ENCODE measurements at places on chromosomes 5 and 9.

DNA sequence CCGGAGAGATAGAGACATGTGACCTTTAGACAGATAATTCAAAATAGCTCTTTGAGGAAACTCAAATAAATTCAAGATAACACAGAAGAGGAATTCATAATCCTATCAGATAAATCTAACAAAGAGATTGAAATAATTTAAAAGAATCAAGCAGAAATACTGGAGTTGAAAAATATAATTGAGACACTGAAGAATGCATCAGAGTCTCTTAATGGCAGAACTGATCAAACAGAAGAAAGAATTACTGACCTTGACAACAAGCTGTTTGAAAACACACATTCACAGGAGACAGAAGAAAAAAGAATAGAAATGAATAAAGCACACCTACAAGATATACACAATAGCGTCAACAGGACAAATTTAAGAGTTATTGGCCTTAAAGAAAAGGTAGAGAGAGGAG is 40.4 kb upstream of the DEPDC1B start:
- DNase-seq = no peak

- DNase-seq = no peak
Observed at GRCh38 chr9:78316166-78316892, 19.4 kb downstream of the PSAT1 start.

DNA sequence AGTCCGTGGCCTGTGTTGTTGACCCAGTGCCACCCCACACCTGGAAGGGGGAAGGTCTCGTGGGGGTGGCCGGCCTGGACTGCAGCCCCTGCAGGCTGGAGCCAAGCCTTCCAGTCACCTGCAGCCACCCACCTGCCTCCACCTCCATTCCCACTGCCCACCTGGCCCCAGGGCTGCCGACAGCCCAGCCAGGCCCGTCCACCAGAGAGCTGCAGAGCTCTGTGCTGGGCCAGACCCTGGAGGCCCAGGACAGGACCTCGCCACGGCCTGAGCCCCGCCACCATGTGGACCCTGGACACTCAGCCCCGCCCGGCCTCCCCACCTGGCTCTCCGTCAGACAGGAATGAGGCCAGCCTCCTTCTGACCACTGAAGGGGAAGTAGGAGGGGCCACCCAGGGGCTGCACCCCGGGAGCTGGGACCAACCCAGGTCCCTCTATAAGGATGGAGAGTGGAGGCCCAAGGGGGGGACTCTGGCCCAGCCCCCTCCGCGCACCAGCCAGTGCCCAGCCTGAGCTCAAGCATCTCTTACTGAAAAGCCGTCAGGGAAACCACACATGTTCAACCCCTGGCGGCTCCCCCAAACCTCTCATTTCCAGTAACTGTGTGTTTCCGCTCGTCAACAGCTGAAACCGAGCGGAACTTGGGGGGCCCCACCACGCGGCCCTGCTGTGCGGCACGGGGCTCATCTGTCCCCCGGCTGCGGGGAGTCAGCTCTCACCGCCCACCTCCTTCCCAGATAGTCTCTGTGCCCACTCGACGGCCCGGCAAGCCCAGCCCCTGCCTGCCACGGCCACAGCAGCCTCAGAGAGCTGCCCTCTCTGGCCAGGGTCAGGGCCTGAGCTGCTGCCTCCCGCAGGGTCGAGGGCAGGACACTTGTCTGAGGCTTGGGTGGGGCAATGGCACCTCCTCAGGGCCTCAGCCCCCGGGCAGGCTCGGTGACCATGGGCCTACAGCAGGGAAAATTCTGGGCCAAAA is 12.8 kb downstream of the NOTCH1 start:
- DNase-seq = peak; percentile 75

DNA sequence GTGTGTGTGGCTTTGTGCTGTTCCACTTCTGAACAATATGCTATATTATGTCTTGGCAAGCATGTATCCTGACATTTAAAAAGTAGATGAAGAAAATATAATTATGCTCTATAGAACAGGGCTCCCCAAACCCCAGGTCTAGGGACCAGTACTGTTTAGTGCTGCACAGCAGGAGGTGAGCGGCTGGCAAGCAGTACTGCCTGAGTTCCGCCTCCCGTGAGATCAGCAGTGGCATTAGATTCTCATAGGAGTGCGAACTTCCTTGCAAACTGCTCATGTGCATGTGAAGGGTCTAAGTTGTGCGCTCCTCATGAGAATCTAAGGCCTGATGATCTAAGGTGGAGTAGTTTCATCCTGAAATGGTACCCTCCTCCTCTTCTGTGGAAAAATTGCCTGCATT is 979.1 kb upstream of the CTNND2 start:
- DNase-seq = no peak

- DNase-seq = no peak
Observed at GRCh38 chr5:149152317-149152746, 11.0 kb downstream of the ABLIM3 start.

DNA sequence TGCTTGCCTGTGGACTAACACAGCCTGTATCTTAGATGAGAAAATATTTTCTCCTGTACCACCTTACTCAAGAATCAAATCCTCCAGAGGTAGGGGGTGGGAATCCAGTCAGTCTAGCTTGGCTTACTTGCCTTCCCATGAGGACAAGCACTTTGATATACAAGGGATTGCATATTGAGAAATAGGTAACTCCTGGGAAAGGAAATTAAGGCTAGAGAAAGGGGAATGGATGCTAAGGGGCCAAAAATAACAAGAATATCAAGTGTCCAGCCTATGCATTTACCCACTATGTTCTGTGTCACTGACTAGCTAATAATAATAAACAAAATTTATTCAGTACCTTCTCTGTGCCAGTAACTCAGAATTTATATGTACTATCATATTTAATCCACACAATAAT is 21.4 kb upstream of the SNX2 start:
- DNase-seq = no peak

DNA sequence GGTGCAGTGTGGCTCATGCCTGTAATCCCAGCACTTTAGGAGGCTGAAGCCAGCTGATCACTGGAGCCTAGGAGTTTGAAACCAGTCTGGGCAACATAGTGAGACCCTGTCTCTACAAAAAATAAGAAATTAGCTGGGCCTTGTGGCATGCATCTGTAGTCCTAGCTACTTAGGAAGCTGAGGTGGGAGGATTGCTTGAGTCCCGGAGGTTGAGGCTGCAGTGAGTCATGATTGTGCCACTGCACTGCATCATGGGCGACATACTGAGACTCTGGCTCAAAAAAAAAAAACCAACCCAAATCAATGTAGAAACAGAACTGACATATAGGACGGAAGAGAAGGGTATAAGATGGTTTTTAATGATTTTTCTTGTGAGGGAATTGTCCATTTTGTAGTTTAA is 27.7 kb downstream of the G3BP1 start:
- DNase-seq = no peak

GRCh38 chr5:122053181-122054109 is 24.6 kb downstream of the LOX start:
- no peak for DNase-seq

- DNase-seq = no peak
Observed at GRCh38 chr5:143676802-143677201, 135.2 kb upstream of the HMHB1 start.

GRCh38 chr5:99275128-99275527 is 346.3 kb upstream of the CHD1 start:
- DNase-seq = no peak

GRCh38 chr5:90386099-90386710 is 23.4 kb downstream of the CETN3 start:
- DNase-seq = peak; percentile 62

- no peak for DNase-seq
Observed at GRCh38 chr9:2050236-2050635, 35.1 kb downstream of the SMARCA2 start.

GRCh38 chr5:140329739-140330481 is 16.5 kb downstream of the HBEGF start:
- DNase-seq = no peak

- DNase-seq = peak; percentile 39
Observed at GRCh38 chr5:157283434-157283833, 17.5 kb downstream of the CYFIP2 start.

- peak; percentile 64 for DNase-seq
Observed at GRCh38 chr5:112529525-112529924, 110.4 kb upstream of the EPB41L4A start.

GRCh38 chr5:142661957-142662356 is 23.9 kb downstream of the FGF1 start:
- peak; percentile 8 for DNase-seq

GRCh38 chr5:35230038-35230611 is at the start of gene PRLR:
TSS of gene PRLR (minus strand) at chr5:35230487. CDS start at chr5:35089620, 140,867 bp downstream.
- DNase-seq = peak; percentile 4

DNA sequence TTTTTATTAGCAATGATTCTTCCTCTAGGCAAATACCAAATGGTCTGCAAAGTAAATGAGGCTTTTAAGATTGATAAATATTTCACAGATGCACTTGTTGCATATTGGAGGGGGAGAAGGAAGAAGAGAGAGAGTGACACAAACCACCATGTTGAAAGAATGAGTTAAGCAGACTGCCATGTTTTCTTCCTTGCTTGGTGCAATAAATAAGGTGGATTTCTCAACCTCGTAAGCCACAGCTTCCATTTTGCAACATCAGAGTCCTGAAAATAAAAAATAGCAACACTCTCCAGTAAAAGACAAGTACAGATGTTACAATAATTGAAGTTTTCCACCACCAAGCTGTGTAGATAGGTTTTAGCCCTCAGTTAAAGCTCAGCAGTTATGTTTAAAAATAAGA is 202.9 kb downstream of the SGCD start:
- no peak for DNase-seq

- peak; percentile 99 for DNase-seq
Observed at GRCh38 chr9:132798817-132799790, 79.0 kb downstream of the AK8 start.

- DNase-seq = no peak
Observed at GRCh38 chr9:136496181-136496580, 13.3 kb upstream of the SEC16A start.

GRCh38 chr5:174972291-174972690 is 247.9 kb downstream of the MSX2 start:
- DNase-seq = no peak

Data from hematopoietic multipotent progenitor cell treated with erythropoietin and hydrocortisone succinate and interleukin-3 and kit ligand, for 4 days (in vitro differentiated cells).